NCI-H774 (cell line): ENCODE measurements at places on chromosomes 5 and 9.

GRCh38 chr9:129027685-129028191 lies 393 bp downstream of the SH3GLB2 start:
- peak; percentile 85 for DNase-seq

DNA sequence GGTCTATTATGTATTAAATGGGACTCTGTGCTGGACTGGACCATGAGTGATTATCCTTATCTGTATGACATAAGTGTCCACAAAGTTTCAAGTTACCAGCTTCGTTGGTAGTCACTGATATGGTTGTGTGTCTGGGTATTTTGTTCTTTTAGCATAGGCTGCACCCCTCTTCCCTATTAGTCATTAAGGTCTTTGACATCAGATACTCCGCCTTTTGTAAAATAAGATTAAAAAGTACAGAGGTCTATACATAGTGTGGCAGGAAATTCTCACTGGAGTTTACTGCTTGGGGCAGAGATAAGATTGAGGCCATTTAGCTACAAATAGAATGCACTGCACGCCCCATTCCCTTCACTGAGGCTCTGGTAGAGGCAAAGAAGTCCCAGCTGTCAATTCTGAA lies 99.4 kb downstream of the TMEM215 start:
- no peak for DNase-seq

DNA sequence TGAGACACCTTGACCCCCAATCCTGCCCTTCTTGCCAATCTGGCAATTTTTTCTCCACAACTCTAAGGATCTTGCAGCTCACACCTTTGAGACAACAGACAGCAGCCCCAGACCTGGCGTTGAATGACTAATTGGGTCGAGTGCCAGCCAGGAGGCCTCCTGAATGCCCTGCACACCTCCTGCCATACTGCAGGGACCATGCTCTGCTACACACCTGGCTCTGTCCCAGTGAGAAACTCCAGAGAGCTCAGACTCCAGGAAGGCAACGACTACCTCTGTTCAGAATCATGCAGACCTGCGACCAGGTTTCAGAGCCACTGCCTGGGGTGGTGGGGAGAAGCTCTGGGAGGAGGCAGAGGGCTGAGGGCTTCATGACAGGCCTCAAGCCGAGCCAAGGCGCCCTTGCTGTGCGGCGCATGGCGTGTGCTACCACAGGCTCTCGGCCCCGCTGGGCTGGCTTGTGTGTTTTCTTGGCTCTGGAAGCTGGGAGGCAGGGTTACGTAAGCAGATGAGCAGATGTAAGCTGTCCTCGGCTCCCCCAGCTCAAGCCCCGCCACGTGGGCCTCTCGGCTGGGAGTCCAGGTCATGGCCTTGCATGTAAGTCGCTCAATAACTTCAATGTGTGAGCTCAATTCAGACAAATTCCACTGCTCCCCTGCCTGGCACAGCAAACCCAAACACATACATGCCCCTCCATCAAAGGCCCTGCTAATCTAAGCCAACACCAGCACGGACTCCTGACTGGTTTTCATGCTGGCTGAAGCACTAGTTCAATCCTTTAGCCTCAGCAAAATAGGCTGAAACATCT lies 27.5 kb downstream of the B4GALT1 start:
- DNase-seq: no peak

GRCh38 chr5:157471709-157472108 lies 11.7 kb downstream of the NIPAL4 start:
- no peak for DNase-seq

DNA sequence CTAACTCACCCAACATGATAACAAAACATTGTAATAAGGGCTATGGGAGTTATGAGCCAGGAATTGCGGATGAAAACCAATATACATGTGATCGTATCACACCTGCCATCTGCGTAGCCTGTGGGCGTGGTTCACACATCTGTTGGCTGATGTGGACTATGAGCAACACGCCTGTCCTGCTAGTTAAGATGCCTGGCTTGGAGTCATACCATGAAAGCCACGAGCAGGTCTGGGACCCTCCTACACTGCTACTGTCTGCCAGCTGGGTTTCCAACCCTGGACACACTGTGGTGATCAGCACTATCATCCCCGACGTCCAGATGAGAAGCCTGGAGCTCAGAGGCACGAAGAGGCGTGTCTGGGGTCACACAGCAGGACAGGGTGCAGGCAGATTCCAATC lies 40.2 kb downstream of the STK10 start:
- DNase-seq: no peak
